ENCODE measurements at places on chromosomes 16 and 17. TPM values are rescaled to one million over a fixed set of nuclear protein-coding genes. Genes with fewer than 3 reads are reported as not detected.
A peak's percentile ranks its signal among the peaks of the same experiment; 100 is the strongest.

DNA sequence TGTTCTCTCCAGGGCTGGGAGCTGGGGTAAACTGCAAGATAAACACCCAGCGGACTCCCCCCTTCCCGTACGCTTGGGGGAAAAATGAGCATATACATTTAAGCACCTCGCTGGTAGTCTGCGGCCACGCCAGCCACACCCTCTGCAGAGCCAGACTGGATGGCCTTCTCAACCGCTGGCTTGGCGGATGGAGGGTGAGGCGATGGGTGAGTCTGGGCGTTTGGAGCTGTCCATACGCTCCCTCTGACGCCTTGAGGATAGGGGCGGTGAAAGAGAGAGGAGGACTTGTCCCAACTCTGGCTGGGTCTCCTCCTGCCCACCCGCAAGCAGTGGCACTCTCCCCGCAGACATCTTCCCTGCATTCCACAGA lies 1.0 kb downstream of the ITGA3 start:
- peak overlapping the region; percentile 95 for H3K27ac ChIP-seq
- DNase-seq: peak; percentile 57

DNA sequence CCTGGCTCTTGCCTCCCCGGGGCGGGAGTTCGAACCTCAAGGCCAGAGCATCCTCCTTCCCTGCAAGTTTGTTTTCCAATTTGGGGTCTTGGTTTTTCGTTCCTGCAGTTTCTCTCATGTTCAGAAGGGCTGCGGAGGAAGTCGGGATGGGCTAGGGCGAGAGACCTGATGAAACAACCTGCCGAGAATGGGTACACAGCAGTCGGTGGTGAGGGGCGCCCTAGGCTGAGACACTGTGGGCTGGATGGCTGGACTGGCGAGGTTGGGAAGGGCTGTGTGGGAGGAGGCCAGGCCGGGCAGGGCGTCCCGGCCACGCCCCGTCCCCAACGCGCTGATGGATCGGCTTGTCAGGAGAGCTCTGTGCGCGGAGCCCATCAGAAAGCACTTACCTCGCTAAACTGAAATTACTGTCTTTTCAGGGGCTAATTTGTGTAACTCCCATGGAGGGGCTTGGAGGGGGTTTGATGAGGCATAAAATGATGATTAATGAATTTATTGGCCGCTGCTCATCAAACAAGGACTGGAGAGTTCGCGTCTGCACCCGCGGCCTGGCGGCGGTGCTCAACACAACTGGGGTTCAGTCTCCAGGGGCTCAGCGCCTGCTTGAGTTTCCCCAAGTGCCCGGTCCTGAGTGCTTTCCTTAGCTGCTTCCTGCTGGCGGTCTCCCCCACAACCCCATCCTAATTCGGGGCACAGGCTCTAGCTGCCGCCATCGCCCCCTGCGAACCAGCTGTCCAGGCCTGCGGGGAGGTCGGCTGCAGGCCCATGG lies 9.0 kb downstream of the IRX5 start:
- DNase-seq: no peak
- no peak overlapping the region for H3K4me3 ChIP-seq
- no peak overlapping the region for H3K27ac ChIP-seq
- peaks cover 5% of the 10 kb centered on the region for H3K4me1 ChIP-seq

DNA sequence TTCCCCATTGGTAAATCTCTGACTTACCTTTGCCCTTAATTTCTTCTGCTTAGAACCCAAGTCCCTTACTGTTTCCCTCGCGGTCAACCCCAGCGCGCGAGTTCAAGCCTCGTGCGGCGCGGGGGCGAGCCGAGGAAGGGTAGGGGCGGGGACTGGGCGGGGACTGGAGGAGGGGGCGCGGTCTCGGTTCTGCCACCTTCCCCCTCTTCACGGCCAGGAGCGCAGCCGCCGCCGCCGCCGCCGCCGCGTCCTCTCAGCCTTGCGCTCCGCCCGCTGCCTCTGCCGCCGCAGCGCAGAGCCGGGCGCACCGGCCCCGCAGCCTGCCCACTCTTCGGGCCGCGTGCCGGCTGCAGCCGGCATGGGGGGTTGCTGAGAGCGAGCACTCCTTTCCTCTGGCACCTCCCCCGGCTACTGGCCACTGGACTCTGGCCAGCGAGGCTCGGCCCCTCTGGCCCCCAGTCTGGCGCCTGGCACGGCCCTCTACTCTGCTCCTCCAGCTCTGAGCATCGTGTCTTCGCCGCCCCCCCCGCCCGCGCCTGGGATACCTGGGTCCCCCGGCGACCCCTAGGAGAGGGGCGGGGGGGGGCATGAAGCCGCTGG lies at the start of gene RAPGEFL1:
Gene RAPGEFL1, plus strand, starts transcription at position 196 of the 600 bp plus-strand sequence. Its CDS starts 392 bp downstream, at position 588.
- DNase-seq: peak; percentile 69
- peak within 1 kb of the TSS; percentile 92 for H3K27ac ChIP-seq
- peak within 1 kb of the TSS; percentile 59 for H3K4me3 ChIP-seq

GRCh38 chr17:75830164-75831031 lies 13.8 kb downstream of the UNC13D start:
- DNase-seq: no peak
- H3K27me3 ChIP-seq: no peaks in the 10 kb centered on the region
- no peak overlapping the region for H3K27ac ChIP-seq
- no peaks in the 10 kb centered on the region for H3K36me3 ChIP-seq
- no peak overlapping the region for H3K4me3 ChIP-seq

- peak; percentile 84 for DNase-seq
- H3K4me3 ChIP-seq: peak overlapping the region; percentile 52
- H3K27ac ChIP-seq: peak overlapping the region; percentile 94
- H3K36me3 ChIP-seq: peaks cover 22% of the 10 kb centered on the region
Observed at GRCh38 chr16:11136600-11136999, 119.4 kb downstream of the SOCS1 start.

GRCh38 chr17:32757963-32758362 lies 119.0 kb downstream of the MYO1D start:
- H3K36me3 ChIP-seq: no peaks in the 10 kb centered on the region
- peaks cover 5% of the 10 kb centered on the region for H3K4me1 ChIP-seq
- DNase-seq: no peak
- no peak overlapping the region for H3K27ac ChIP-seq
- no peak overlapping the region for H3K4me3 ChIP-seq
- no peaks in the 10 kb centered on the region for H3K27me3 ChIP-seq

GRCh38 chr17:58388302-58389190 lies 28.8 kb downstream of the RNF43 start:
- peak; percentile 13 for DNase-seq
- no peak overlapping the region for H3K4me3 ChIP-seq
- peaks cover 4% of the 10 kb centered on the region for H3K36me3 ChIP-seq
- H3K27ac ChIP-seq: no peak overlapping the region
- no peaks in the 10 kb centered on the region for H3K27me3 ChIP-seq
- peaks cover 30% of the 10 kb centered on the region for H3K4me1 ChIP-seq

DNA sequence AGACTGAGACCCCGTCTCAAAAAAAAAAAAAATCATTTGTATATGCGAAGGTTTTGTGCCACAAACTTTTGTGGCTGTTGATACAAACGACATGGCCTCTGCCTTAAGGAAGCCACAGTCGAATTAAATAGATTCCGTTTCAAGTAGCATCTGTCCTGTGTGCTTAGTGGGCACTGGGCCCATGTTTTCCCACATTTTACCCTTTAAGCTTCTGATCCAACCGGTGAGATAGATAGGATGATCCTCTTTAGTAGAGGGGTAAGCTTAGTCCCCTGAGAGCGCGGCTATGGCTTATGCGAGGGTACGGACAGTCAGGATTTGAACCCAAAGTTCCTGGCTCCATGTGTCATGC lies 776 bp upstream of the TMEM219 start:
- no peaks in the 10 kb centered on the region for H3K27me3 ChIP-seq
- peak overlapping the region; percentile 31 for H3K27ac ChIP-seq
- no peak for DNase-seq
- H3K4me1 ChIP-seq: peaks cover 16% of the 10 kb centered on the region

DNA sequence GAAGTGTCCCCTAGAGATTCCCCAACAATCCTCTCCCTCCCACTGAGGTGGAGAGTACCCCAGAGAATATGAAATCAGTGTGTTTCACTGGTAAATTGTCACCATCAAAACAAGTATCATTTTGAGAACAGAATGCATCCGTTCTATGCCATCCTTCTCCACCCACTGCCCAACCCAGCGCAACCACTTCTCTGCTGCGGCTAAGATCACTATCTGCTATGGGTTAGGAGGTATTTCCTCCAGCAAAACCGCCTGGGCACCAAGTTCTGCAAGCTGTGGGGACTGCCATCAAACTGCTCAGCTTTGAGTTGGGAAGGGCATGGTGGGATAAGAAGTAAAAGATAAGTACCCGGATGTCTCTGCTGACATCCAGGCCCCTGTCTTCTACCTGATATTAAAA lies 24.4 kb downstream of the CNTNAP1 start:
- no peak overlapping the region for H3K4me3 ChIP-seq
- H3K36me3 ChIP-seq: peaks cover 93% of the 10 kb centered on the region
- no peaks in the 10 kb centered on the region for H3K27me3 ChIP-seq
- no peak overlapping the region for H3K27ac ChIP-seq
- H3K4me1 ChIP-seq: no peaks in the 10 kb centered on the region

DNA sequence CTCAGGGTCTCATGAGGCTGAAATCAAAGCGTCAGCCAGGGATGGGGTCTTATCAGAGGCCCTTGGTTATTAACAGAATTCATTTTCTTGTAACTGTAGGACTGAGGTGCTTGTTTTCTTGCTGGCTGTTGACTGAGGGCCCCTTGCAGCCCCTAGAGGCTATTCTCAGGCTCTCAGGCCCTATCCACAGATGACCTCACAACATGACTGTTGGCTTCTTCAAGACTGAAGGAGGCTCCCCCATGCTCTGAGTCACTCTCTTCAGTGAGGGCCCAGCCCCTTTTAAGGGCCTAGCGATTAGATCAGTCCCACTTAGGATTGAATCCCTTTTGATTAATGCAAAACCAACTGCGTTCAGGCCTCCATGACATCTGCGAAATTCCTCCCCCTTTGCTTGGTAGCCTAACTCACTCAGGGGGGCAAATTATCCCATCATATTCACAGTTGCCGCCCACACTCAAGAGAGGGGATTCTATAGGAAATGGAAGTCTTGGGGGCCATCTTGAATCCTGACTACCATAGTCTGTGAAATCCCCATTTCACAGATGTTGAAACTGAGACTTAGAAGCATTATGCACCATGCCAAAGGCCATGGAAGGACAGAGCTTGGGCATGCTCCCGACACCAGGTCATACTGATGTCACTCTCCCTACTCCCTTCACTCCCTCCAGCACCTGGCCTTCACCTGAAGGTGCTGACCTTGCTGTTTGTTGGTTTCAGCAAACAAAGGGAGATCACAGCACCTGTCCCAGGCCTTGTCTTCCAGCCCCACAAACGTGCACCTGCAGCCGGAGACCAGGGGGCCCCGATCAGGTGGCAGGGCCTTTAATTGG lies 592.3 kb downstream of the MAF start:
- no peak for DNase-seq
- no peak overlapping the region for H3K27ac ChIP-seq
- no peak overlapping the region for H3K4me3 ChIP-seq
- H3K4me1 ChIP-seq: no peaks in the 10 kb centered on the region

DNA sequence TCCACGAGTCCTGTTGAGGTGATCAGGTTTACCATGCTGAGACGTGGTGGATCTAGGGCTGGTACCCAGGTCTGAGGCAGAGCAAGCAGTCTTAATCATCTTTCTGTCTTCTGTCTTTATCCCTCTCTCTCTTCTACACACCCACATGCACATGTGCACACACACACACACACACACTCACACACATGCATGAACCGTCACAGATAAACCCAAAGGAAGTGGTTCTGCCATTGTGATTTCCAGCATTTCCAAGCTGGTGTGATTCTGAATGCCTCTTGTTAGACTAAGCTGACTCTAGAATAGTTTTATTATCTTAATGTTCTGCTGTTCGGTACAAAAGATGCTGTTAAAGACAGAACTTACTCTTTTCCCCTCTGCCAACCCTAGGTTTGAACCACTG lies 411.8 kb upstream of the SALL1 start:
- no peak overlapping the region for H3K4me3 ChIP-seq
- no peaks in the 10 kb centered on the region for H3K4me1 ChIP-seq
- DNase-seq: no peak
- no peaks in the 10 kb centered on the region for H3K27me3 ChIP-seq
- no peak overlapping the region for H3K27ac ChIP-seq

- H3K4me3 ChIP-seq: peak overlapping the region; percentile 42
- peak; percentile 59 for DNase-seq
- no peaks in the 10 kb centered on the region for H3K27me3 ChIP-seq
- H3K27ac ChIP-seq: peak overlapping the region; percentile 76
- peaks cover 46% of the 10 kb centered on the region for H3K36me3 ChIP-seq
- H3K4me1 ChIP-seq: peaks cover 77% of the 10 kb centered on the region
Observed at GRCh38 chr17:77472468-77473310, 331.9 kb downstream of the SEC14L1 start.

- no peak overlapping the region for H3K4me3 ChIP-seq
- no peaks in the 10 kb centered on the region for H3K4me1 ChIP-seq
- peak overlapping the region; percentile 49 for H3K27ac ChIP-seq
- no peaks in the 10 kb centered on the region for H3K27me3 ChIP-seq
- DNase-seq: no peak
- H3K36me3 ChIP-seq: peaks cover 9% of the 10 kb centered on the region
Observed at GRCh38 chr16:47523342-47524006, 62.3 kb downstream of the PHKB start.

Gene ZFPM1
- total RNA-seq: 5.0 TPM

Gene LDAF1
- 37.8 TPM for total RNA-seq

Gene KRT12
- not detected for total RNA-seq

Gene LLGL2
- total RNA-seq: 21.2 TPM

Gene PDP2
- 21.5 TPM for total RNA-seq

Gene SCIMP
- not detected for total RNA-seq

Measured in MCF 10A (cell line).